ENCODE measurements at places on chromosomes 16 and 17. TPM values are rescaled to one million over a fixed set of nuclear protein-coding genes. Genes with fewer than 3 reads are reported as not detected.
A peak's percentile ranks its signal among the peaks of the same experiment; 100 is the strongest.

- no peak overlapping the region for H3K27ac ChIP-seq
- H3K36me3 ChIP-seq, result no peaks in the 10 kb centered on the region
- H3K27me3 ChIP-seq, result no peaks in the 10 kb centered on the region
- H3K4me1 ChIP-seq, result peaks cover 25% of the 10 kb centered on the region
- DNase-seq, result no peak
Measured at GRCh38 chr16:325375-326145, 27.0 kb downstream of the AXIN1 start.

DNA sequence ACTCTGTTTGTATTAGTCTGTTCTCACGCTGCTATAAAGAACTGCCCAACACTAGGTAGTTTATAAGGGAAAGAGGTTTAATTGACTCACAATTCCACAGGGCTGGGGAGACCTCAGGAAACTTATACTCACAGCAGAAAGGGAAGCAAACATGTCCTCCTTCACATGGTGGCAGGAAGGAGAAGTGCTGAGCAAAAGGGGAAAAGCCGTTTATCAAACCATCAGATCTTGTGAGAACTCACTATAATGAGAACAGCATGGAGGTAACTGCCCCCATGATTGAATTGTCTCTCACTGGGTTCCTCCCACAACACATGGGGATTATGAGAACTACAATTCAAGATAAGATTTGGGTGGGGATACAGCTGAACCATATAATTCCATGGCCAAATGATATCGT, 30.9 kb downstream of the ABCC1 start:
- H3K4me1 ChIP-seq, result peaks cover 26% of the 10 kb centered on the region
- no peaks in the 10 kb centered on the region for H3K27me3 ChIP-seq
- H3K36me3 ChIP-seq, result no peaks in the 10 kb centered on the region
- no peak overlapping the region for H3K4me3 ChIP-seq

NHLRC4 gene
- 0.12 TPM for total RNA-seq

DNA sequence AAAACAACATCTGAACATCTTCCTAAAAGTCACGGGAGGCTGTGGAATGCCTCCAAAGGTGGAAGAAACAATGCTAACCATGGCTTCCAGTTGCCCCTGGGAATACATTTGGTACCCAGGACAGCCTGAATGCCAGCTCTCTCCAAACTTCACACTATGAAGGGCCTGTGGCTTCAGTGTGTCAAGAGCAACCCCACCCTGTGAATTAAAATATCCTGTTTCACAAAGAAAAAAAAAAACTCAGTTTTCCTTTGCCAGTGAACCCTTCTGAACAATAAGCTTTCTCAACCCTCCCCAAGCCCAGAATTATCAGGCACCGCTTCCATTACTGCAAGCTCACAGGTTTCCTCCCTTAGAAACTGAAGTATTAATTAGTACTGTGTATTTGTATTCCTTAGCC, 69.8 kb downstream of the SLC39A11 start:
- H3K36me3 ChIP-seq, result no peaks in the 10 kb centered on the region
- DNase-seq, result no peak
- no peaks in the 10 kb centered on the region for H3K4me1 ChIP-seq
- H3K27me3 ChIP-seq, result no peaks in the 10 kb centered on the region

- H3K36me3 ChIP-seq, result no peaks in the 10 kb centered on the region
- DNase-seq, result no peak
- H3K4me1 ChIP-seq, result no peaks in the 10 kb centered on the region
- H3K4me3 ChIP-seq, result no peak overlapping the region
- no peaks in the 10 kb centered on the region for H3K27me3 ChIP-seq
Measured at GRCh38 chr17:46722662-46723285, 95.7 kb downstream of the WNT3 start.

- H3K4me1 ChIP-seq, result no peaks in the 10 kb centered on the region
- no peaks in the 10 kb centered on the region for H3K27me3 ChIP-seq
- H3K27ac ChIP-seq, result no peak overlapping the region
- no peak overlapping the region for H3K4me3 ChIP-seq
- no peaks in the 10 kb centered on the region for H3K36me3 ChIP-seq
- DNase-seq, result no peak
Measured at GRCh38 chr17:13631529-13631928, 29.8 kb upstream of the HS3ST3A1 start.

- H3K27me3 ChIP-seq, result no peaks in the 10 kb centered on the region
- peaks cover 9% of the 10 kb centered on the region for H3K36me3 ChIP-seq
- H3K27ac ChIP-seq, result no peak overlapping the region
Measured at GRCh38 chr17:67171560-67171959, 73.4 kb downstream of the HELZ start.

DNA sequence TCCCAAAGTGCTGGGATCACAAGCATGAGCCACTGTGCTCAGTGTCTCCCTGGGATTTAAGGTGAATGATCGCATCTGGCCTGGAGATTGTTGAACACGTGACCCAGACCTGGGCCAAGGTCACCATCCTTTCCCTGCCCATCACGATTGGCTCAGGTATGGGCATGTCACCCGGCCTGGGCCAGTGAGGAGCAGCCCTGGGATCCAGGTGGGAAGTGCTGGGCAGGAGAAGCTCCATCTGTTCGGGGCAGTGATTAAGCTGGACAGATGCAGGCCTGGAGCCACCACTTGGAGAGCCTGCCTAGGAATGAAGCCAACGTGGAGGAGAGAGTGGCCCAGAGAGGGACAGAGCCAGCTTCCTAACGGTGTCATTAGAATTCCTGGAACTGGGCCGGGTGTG, 6.8 kb downstream of the LAT start:
- no peak overlapping the region for H3K27ac ChIP-seq
- H3K4me3 ChIP-seq, result no peak overlapping the region
- DNase-seq, result no peak
- no peaks in the 10 kb centered on the region for H3K27me3 ChIP-seq
- peaks cover 18% of the 10 kb centered on the region for H3K36me3 ChIP-seq

MYL4 gene
- 46.9 TPM for total RNA-seq

RFFL gene
- total RNA-seq, result 13.3 TPM

DNA sequence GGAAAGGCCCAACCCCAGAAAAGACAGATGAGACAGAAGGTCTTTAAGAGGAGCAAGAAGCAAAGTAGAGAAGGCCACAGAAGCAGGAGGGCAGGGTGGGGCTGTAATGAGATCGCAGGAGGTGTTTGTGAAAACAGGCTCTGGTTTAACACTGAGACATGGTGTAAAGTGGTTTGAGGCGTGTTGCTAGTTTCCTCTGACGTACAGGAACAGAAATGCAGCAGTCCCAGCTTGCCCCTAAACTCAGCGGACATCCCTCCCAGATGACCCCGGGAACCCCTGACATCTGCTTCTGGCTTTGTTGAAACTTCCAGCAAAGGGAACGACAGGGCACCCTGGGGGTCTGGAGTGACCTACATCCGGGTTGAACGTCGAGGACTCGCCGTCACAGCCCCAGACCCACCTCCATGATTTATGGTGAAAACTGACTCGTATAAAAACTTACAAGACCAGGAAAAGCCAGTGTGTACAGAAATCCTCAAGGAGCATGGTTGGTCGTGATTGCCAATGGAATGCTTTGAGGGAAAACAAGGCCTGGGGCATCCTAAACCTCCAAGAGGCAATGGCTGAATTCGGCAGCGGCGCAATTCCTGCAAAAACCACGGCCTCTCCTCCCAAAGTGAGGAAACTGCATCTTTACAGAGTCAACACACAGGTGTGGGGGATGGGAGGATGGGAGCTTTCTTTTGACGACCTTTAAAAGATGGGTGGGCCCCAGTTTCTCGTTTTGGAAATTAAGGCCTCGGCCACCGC, 25.8 kb downstream of the LITAF start:
- H3K36me3 ChIP-seq, result peaks cover 10% of the 10 kb centered on the region
- no peak overlapping the region for H3K4me3 ChIP-seq
- H3K4me1 ChIP-seq, result no peaks in the 10 kb centered on the region
- peak overlapping the region; percentile 49 for H3K27ac ChIP-seq
- no peaks in the 10 kb centered on the region for H3K27me3 ChIP-seq

GRCh38 chr16:7025616-7026190, 306.9 kb upstream of the RBFOX1 start:
- peak; percentile 60 for DNase-seq
- no peaks in the 10 kb centered on the region for H3K4me1 ChIP-seq
- H3K4me3 ChIP-seq, result no peak overlapping the region
- H3K27me3 ChIP-seq, result peaks cover 2% of the 10 kb centered on the region
- H3K36me3 ChIP-seq, result no peaks in the 10 kb centered on the region

ZG16 gene
- not detected for total RNA-seq

SULT1A1 gene
- 18.1 TPM for total RNA-seq

DNA sequence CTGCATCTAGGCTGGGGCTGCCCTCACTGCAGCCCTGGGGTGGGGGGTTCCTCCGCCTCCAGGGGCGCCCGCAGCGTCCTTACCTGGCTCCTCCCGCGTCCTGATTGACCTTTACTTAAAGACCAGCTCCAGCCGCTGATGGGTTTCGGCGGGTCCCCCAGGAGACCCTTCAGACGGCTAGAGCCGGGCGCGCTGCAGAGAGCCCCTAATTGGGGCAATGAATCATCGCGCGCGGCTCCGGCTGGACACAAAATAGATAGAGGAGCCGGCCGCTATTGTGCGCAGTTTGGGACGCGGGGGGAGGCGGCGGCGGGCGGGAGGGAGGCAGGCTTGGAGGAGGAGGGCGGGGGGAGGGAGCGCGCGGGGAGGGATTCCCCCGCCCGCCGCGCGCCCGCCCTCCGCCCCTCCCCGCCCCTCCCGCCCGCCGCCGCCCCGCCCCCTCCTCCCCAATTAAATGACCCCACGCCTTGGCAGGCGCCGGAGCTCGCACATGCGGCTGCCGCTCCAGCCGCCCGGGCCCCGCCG, 56.5 kb upstream of the CIBAR2 start:
- H3K4me3 ChIP-seq, result peak overlapping the region; percentile 26
- H3K4me1 ChIP-seq, result peaks cover 4% of the 10 kb centered on the region
- peak; percentile 66 for DNase-seq
- H3K27ac ChIP-seq, result peak overlapping the region; percentile 67
- no peaks in the 10 kb centered on the region for H3K36me3 ChIP-seq

IRX5 gene
- 39.8 TPM for total RNA-seq

GRCh38 chr17:80082403-80083135, 18.8 kb upstream of the GAA start:
- peaks cover 7% of the 10 kb centered on the region for H3K4me1 ChIP-seq
- DNase-seq, result peak; percentile 63
- H3K4me3 ChIP-seq, result no peak overlapping the region
- H3K27me3 ChIP-seq, result no peaks in the 10 kb centered on the region
- H3K27ac ChIP-seq, result no peak overlapping the region

FBXO39 gene
- total RNA-seq, result not detected

NPW gene
- 0.39 TPM for total RNA-seq

DNA sequence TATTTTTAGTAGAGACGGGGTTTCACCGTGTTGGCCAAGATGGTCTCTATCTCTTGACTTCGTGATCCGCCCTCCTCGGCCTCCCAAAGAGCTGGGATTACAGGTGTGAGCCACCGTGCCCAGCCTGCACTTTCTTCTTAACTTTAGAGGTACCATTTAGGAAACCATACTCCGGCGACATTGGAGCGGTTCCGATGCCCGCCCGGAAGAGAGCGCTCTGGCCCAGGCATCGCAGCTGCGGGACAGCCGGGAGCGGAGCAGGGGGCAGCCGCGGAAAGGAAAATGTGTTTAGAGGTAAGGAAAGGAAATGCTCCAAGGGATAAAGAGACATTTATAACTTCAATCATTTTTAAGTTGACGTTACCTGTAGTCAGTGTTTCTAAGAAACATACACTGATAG, 6.0 kb upstream of the HS3ST3B1 start:
- H3K27me3 ChIP-seq, result peaks cover 90% of the 10 kb centered on the region
- no peak overlapping the region for H3K27ac ChIP-seq
- DNase-seq, result no peak

KRTAP3-2 gene
- not detected for total RNA-seq

DNA sequence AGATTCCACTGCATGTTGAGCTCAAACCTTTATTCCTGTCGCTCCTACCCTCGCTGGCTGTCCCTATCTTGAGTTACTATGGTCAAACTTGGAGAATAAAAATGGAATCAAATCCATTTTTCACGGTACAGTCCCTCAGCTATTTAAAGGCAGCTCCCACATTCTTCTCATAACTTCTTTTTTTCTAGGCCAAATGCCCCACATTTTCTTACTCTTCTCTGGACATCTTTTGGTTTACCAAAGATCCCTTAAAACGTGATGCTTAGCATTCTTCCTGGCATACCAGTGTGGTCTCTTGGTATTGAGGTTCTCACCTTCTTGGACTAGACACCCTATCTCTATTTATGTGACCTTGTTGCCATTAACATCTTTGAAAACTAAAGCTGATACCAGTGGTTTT, 48.3 kb upstream of the MAF start:
- H3K27me3 ChIP-seq, result no peaks in the 10 kb centered on the region
- DNase-seq, result no peak
- H3K4me3 ChIP-seq, result no peak overlapping the region

Measured in heart right ventricle (tissue), 16 donors.